ENCODE measurements at places on chromosomes 12 and 14.
A peak's percentile ranks its signal among the peaks of the same experiment; 100 is the strongest.

- DNase-seq, result no peak
These were observed 129.8 kb downstream of the PTPRB start for GRCh38 chr12:70507442-70507841.

DNA sequence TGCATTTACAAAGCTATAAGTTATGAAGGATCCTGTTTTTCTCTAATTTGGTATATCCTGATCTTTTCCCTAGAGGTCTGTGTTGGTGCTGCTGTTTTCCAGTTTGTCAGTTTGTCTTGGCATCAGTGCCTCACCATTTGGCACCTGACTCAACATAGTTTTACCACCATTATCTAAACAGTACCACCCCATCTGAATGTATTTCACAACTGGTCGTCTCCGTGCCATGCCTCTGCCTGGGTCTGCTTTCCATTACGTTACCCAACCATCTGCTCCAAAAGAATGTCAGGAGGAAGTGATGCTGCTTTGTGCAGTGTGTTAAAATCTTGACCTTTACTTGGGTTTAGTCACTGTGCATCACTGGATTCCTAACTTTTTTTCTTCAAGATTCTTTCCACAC lies 129.3 kb upstream of the RASSF8 start:
- DNase-seq, result no peak

- DNase-seq, result no peak
These were observed 11.6 kb upstream of the SAV1 start for GRCh38 chr14:50679674-50680073.

GRCh38 chr14:98912655-98913054 lies 359.3 kb downstream of the BCL11B start:
- peak; percentile 42 for DNase-seq

DNA sequence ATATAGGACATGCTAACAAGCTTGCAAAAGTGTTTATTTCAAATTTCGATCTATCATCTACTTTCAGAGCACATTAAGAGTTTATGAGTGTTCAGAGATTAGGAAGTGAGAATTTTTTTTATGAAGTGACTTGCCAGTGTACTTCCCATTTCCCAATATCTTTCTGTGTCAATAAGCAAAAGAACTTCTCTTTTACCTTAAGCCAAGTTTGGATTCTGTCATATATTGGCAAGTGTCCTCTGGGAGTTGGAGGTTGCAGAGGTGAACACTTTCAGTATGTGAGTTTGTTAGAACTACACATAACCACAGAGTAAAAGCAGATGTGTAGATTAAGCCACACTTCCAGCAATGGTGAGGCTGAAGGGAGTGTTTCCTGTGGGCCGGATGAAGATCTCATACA lies 16.6 kb upstream of the KLRF1 start:
- no peak for DNase-seq

GRCh38 chr14:94771158-94771905 lies 1.4 kb upstream of the GSC start:
- no peak for DNase-seq

DNA sequence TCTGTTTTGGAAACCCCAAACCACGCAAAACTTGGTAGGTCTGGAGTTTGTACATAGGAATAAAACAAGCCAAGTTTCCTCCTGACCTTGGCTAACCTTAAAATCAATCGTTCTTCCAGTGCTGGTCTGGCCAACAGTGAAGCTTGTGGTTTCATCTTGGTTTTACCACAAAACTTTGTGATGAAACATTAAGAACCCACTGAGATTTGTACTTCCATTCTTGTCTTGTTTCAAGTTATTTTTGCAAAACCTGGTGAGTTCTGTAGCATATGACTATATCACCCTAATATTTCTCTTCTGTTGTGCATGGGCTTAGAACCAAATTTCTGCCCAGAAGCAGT lies 26.4 kb downstream of the SIX1 start:
- DNase-seq, result no peak

DNA sequence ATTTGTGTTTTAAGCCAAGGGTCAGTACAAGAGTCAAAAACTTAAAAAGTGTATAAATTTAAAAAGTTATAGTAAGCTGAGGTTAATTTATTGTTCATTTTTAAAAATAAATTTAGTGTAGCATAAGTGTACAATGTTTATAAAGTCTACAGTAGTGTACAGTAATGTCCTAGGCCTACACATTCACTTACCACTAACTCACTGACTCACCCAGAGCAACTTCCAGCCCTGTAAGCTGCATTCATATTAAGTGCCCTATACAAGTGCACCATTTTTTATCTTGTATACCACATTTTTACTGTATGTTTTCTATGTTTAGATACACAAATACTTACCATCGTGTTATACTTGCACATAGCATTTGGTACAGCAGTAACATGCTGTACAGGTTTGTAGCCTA lies 37.7 kb downstream of the GPR137C start:
- DNase-seq, result no peak

DNA sequence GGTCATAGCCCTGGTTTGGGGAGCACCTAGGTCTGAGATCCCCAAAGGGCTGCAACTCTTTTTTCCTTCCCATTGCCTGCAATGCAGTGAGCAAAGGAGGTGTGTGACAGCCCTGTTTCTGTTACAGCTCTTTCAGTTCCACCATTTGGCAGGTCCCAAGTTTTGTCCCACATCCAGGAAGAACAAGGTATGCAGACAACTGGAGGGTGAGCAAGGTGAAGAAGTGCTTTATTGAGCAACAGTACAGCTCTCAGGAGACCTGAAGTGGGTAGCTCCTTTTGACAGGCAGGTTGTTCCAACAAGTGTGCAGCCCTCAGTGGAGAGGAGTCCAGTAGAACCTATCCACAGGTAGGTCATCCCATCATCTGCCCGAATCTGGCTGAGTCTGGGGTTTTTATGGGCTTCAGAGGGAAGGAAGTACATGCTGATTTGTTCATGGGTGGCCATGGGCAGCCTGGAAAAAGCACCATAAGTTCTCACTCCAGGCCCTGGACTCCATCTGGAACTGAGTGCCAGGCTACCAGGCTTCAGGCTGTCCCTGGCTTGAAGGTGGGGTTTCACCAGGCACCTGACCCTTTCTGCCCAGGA lies 62.8 kb upstream of the NAV3 start:
- DNase-seq, result no peak

DNA sequence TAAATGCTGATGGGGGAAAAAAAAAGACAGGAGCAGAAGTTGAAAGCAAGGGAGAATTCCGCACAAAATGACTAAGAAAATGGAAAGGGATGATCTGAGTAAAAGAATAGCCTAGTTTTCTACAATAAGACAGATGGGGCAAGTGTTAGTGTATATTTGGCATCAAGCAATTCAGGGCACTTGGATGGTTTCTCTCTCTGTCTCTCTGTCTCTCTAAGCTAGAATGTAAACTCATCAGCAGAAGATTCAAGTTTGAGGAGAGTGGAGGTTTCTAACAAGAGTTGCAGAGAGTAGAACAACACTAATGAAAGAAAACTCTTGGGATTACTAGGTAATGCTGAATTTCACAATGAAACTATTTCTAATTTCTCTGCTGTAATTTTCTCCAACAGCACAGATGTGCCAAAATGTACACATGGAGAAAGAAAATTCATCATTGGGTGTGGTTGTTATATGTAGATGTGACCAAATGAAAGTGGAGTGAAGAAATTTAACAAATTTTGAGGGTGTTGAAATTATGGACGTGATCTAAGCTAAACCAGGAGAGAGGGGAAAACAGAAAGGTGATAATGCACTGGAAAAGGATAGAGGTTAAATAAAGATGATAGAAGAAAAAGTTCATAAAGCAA lies 237.1 kb downstream of the ACSS3 start:
- no peak for DNase-seq
